IPS DF 6.9 (cell line): ENCODE measurements at places on chromosomes 1 and 21.
A peak's percentile ranks its signal among the peaks of the same experiment; 100 is the strongest.

DNA sequence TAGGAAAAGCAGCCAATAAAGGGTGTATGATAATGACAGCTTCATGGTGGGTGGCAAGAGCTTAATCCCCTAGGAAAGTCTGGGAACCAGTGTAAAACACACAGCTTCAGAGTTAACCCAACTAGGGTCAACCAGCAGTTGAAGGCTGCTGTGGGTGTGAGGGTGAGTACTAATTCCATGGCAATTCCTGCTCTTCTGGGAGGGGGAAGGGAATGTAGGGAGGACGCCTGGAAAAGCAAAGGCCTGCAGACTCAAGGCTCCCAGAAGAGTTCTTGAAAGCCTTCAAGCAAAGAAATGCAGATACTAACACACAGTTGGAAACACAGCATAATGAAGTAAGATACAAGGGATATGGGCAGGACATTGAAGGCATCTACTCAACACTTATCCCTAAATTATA is 28.1 kb downstream of the TTLL7 start:
- DNase-seq: no peak

DNA sequence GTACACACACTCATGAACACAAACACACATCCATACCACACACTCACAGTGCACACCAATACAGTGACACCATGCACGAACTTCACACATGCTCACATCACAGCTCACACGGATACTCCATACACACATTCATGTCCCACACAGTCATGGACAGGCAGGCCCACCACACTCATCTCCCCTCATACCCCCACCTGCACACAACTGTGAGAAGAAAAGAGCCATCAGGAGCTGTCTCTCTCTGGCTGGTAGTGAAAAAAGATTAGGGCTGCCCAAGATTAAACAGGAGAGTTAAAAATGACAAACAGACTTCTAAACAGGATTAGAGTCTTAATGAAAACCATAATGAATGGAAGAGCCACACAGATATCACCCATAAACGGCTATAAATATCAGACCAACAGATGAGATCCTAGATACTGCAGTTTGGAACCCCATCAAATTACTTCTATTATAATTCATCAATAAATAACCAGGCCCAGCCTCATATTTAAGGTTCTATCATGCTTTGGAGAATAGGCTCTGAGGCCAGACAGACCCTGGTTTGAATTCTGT is 122.3 kb downstream of the PLXNA2 start:
- DNase-seq: no peak

DNA sequence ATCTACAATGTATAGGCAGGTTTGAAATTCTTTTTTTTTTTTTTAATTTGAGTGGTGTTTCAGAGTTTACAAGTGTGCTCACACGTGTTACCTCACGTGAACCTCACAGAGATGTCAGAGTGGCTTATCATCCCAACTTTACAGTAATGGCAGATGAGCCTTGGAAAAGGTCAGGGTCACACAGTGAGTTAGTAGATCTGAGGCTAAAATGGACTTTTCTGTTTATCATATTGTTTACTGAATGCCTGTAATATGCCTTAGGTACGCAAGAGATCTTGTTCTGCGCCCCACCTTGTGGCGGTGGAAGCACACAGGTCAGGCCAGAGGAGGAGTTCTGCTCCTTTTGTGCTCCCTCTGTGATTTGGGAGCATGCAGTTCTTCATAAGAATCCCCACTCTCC is 80.0 kb downstream of the DYRK1A start:
- DNase-seq: no peak

- no peak for DNase-seq
Observed at GRCh38 chr1:15402809-15403450, 6.8 kb upstream of the EFHD2 start.

GRCh38 chr1:203660931-203661484 is 34.4 kb downstream of the ATP2B4 start:
- DNase-seq: no peak

DNA sequence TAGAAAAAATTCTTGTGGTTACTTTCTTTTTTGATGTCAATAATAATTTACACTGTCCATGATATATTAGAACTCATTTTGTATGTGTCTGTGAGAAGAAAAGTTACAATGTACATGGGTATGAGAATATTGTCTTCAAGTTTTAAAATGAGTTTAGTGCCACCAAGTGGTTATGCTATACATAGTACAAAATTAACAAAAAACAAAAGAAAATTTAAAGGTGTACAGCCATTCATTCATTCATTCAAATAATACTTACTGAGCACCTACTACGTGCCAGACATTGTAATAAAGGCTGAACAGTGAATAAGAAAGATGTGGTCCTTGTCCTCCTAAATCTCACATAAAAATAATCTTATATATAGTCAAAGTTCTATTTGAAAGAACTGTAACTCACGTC is 27.7 kb downstream of the UCHL5 start:
- DNase-seq: no peak

DNA sequence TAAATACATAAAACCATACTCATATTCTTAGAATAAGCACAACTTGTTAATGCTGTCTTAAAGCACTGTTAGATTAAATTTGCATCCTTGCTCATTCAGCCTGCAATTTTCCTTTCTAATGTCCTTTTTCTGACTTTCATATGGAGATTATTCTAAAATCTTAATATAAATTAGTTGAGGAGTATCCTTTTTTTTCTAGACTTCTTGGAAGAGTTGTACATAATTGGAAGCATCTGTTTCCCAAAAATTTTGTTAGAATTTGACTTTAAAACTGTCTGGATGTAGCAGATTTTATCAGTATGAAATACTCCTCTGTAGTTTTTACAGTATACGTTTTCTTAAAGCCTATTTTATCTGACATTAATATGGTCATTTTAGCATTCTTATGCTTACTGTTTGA is 9.7 kb downstream of the KIFAP3 start:
- no peak for DNase-seq

DNA sequence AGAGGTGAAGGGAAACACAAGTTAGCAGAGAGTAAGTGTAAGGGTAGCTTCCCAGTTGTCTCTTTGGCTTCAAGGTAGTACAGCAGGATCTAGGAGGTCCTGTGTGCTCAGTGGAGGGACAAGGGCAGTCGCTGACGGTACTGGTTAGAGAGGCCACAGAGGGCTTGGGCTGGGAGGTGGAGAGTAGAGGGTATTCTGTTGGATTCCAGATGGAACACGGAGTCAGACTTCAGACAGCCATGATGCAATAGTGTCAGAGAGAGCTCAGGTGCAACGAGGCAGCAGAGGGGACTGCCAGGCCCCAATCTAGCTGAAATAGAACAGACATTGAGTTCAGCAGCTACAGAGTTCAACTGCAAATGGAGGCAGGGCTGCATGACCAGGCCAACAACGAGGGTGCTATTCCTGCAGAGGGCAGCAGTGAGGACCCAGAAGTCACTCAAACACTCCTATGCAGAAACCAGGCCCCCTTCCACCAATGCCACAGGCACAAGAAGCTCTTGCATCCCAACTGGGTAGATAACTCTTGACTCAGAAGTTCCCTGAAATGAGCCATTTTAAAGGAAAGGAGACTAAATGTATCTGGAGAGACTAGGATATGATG is 325.0 kb upstream of the ESRRG start:
- peak; percentile 60 for DNase-seq

- DNase-seq: no peak
Observed at GRCh38 chr1:22080191-22080590, 27.7 kb downstream of the CDC42 start.

DNA sequence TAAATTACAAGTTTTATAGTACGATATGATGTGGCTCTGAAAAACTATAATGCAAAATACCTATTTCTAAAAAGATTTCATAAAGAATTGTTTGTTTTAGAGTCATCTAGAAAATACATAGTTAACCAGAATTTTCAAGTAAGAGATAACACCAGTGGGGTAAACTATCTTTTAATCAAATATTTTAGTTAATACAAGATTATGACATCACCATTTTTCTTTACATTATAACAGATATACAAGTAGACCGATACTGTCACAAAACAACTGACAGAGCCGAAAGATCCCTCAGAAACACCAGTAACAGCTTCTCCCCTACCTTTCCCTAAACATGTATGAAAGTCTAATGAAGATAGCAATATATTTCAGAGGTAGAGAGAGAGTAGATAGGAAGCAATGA is 54.2 kb downstream of the EPS15 start:
- no peak for DNase-seq

DNA sequence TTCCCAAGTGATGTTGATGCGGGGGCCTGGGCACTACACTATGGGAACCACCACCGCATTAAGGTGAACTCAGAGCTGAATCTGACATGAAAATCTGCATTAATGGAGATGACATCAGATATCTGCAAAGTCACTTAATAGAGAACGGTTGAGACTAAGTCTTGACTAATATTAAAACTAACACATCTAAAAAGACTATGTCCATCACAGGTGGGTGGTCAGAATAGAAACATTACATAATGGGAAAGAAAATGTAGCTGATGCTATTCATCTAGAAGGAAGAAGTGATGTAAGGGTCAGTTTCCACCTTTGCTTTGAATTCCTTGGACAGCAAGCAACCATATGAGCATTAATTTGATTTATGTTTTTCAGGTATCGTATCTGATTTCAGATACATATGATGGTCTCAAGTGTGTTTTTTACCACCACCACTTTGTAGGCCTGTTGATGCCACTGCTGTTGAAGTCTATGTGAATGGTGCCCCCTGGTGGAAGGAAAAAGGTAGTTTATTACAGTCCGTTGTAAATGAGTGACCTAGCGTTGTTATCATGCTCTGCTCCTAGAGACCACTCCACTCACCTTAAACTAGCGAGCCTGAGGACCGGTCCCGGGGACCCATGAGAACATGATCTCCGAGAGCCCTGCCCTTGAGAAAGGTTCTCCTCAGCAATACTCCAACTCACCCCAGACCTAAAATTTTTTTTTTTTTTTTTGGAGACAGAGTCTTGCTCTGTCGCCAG is 73.5 kb downstream of the BACH1 start:
- peak; percentile 45 for DNase-seq

DNA sequence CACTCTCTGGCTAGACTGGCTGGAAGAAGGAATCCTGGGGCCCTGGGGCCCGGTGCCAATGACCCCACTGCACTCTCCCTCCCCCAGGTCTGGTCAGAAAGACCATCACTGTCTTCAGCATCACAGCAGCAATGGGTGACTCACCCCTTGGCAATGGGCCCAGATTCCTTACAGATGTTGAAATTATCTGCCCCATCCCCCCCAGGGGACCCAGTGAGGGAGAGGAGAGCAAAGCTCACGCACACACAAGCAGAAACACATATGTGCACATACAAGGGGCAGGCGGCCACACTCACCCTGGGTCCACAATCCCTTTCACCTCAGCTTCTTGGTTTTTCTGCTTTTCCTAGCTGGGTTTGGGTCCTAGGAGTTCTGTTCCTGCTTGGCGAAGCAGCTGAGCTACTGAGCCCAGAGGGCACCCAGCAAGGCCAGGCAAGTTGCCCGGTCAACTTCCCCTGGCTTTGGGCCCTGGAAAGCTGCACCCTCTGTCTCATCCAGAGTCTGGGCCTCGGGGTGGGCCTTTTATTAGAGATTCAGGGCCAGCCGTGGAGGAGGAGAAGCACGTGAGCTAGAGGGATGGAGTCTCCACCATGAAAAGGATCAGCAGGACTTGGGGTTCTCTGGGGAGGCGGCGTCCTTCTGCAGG is 2.6 kb downstream of the COL16A1 start:
- no peak for DNase-seq

- no peak for DNase-seq
Observed at GRCh38 chr21:38386967-38387366, 111.3 kb downstream of the ERG start.

- no peak for DNase-seq
Observed at GRCh38 chr1:15696956-15697521, 12.9 kb downstream of the PLEKHM2 start.

GRCh38 chr21:45724345-45724961 is 80.9 kb downstream of the PCBP3 start:
- no peak for DNase-seq

GRCh38 chr21:41254090-41254700 is 62.4 kb upstream of the FAM3B start:
- no peak for DNase-seq

GRCh38 chr1:172383536-172383935 is 36.9 kb upstream of the C1orf105 start:
- no peak for DNase-seq

- no peak for DNase-seq
Observed at GRCh38 chr1:52332411-52332810, 33.6 kb downstream of the CC2D1B start.

DNA sequence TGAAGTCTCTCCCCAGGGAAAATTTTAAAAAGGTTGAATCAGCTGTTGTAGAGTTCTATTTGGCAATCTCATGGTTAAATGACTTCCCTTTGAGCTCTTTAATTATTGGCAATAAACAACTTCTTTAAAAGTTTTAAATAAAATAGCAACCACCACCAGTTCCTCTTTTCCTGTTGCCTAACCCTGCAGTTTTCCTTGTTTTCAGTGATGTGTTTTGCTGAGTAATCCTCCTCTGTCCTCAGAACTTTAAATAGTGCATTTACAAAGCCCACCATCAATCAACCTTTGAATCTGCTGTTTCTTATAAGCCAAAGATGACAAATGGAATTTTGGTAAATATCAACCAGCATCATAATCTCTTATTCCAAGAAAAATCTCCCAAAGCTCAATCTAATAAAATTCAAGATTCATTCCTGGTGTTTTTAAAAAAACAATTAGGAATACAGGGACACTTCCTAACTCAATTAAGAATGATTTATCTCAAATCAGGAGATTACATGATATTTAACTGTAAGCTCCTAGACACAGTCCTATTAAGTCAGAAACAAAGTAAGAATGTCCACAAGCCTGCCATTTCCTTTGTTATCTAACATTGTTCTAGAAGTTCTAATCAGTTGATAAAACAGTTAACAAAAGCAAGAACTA is 14.8 kb downstream of the AVPR1B start:
- DNase-seq: no peak

DNA sequence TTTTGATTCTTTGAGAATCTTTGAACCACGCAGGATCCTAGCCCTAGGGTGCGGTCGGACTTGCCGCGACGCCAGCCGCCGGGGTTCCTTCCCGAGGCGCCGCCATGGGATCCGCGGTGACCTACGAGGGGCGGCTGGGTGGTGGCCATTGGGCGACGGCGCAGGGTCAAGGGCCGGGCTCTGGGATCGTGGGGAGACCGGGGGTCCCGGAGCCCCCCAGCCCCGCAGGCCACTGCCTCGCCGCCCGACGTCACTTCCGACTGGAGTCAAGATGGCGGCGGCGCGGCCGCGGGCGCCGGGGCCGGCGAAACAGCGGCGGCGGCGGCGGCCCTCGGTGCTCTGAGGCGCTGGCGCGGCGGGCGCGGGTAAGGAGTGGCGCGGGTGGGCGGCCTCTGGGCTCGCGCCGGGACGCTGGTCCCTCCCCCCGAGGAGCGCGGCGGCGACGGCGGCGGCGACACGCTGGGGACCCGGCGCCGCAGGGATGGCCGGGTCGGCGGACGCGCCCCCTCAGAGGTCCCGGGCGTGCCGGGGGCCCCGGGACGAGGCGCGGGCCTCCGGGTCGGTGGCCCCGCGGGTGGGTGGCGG is at the start of gene PRDM2:
TSS of gene PRDM2 (plus strand) at position 253 of the 585 bp plus-strand sequence. CDS start 15,418 bp downstream, outside the sequence.
- DNase-seq: no peak
